Stimulated activated CD8-positive, alpha-beta memory T cell treated with anti-CD3 and anti-CD28 coated beads, Interleukin-7, amount 100 ng/mL, for 4 hours (primary cell): ENCODE measurements at places on chromosomes 5 and 9.

DNA sequence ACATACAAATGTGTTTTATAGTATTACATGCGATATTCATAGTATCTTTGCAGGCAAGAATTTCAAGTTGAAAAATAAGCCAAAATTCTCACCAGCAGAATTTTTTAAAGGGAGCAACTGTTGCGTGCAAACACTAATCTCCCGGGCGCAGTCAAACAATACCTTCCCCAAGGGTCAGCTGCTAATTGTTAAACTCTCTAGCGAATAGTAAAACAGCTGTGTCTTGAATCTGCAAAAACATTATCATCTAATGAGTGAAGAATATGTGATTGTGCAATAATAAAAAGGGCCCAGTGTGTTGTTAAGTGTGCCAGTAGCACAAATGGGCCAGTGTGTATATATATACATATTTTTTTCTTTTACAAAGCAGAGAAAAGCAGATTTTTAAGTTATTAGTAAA lies 131.4 kb downstream of the CCDC192 start:
- no peak for DNase-seq

DNA sequence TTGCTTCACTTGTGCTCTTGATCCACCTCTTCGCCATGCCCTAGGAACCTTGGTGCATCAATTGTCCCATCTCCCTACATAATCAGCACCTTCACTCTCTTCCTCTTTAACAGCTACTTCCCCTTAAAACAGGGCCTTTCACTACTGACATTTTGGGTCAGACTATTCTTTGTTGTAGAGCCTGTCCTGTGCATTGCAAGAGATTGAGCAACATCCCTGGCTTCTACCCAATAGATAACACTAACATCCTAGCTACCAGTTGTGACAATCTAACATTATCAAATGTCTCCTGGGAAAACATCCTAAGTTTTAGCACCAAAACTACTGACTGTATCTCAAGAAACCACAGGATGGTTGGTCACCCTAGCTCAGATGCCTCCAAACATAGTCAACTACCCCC lies 854.3 kb upstream of the DMAC1 start:
- no peak for DNase-seq

DNA sequence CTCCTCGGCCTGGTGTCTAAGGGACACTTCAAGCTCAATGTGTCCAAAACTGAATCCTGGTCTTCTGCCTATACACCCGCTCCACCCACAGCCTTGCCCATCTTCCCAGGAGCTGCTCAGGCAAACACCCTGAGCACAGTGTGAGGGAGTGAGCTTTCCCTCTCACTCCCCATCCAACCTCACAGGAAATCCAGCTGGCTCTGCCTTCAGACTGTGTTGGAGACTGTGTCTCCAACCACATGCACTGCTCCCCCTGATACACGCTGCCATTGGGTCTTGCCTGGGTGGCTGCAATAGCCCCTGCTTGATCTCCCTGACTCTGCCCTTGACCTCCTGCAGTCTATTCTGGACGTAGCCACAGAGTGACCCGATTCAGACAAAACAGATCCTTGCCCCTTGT lies 319.5 kb upstream of the MSX2 start:
- no peak for DNase-seq

DNA sequence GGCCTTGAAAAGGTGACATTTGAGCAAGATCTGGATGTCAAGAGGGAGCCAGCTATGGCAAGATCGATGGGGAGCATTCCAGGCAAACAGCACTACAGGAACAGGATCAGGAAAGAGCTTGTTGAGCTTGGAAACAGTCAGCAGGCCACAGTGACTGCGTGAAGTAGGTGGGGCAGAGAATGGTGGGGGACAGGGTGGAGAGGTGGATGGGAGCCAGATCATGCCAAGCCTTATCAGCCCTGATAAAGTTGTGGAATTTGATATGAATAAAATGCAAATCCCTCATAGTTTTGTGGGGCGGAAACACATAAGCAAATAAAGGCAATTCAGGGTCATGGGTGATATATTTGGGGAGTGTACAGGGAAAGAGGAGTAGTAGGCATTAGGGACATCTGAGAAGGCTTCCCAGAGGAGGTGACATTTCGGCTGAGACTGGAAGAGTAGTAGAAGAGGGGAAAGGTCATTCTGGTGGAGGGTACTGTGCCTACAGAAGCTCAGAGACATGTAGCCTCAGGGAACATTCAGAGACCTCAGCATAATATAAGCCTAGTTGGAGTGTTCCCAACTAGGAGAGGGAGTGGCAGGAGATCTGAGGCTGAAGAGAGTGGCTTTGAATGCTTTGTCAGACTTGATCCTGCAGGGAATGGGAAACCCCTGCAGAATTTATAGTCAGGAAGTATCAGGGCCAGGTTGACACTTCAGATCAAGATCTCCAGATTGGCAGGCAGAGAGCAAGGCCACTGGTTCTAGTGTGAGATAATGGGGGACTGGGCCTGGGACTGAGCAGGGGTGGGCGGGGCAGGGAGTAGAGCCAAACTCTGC lies 9.7 kb upstream of the CYSTM1 start:
- no peak for DNase-seq

GRCh38 chr5:91777671-91778070 lies 394.6 kb upstream of the ARRDC3 start:
- DNase-seq = no peak

DNA sequence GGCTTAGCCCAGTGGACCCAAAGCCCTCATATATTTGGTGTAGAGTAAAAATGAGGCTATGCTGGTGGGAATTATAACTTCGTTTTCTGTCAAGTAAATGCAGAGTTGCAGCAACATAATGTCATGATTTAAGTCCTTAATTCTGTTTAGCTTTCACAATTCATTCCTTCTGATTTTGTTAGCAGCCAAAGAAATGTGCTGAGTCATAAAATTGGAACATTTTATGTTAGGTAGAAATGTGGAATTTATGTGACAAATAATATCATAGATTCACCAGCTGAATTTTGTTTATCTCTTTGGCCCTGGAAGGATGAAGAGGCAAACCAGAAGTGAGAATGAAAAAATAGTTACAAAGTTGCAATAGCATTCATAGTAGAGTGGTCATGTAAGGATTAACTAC lies 247.0 kb downstream of the TRPM3 start:
- no peak for DNase-seq

- DNase-seq = no peak
Observed at GRCh38 chr5:32839106-32839505, 128.0 kb downstream of the NPR3 start.

DNA sequence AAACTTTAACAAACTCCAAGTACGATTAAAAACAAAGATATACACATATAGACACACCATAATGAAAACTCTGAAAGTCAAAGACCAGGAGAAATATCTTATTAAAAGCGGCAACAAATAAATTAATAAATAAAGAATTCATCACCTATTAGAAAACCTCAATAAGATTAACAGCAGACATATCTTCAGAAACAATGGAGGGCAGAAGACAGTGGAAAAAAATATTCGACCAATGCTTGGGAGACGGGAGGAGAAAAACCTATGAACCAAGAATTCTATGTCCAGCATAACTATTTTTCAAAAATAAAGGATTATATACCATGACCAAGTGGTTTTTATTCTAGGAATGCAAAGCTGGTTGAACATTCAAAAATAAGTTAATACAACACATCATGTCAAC lies 578.6 kb upstream of the CCNG1 start:
- DNase-seq = no peak

DNA sequence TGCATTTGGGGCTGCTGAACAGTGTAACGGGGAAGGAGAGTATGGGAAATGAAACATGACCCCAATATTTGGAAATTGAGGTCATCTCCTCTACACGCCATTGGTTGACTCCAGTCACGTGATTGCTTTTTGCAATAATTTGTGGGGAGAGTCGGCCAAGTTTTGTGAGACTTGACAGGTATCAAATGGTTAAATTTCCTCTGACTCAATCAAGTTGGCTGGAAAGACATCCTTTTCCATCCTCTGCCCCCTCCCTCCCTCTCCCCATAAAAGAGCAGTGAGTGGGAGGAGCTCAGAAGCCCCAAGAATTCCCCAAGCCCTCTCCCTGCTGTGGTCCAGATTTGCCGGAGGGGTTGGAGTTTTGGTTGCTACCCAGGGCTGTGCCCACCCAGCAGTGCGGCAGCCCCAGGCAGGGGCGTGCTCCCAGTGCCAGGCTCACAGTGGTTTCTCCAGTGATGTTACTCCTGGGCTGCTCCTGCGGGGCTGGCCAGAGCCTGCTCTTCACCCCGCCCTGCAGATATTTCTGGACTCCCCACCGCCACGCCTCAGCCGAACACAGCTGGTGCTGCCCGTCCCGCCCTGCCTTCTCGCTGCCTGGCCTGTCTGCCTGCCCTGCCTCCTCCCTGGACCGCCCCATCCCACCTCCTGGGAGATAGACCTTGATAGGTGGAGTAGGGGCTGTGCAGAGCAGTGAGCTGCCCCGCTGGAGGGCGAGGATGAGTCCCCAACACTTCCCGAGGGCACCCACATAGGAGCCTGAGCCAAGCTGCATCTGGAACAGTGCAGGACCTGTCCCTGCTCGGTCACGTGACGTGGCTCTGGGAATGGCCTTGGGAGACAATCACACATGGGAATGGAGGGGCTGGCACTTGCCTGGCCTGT lies 3.4 kb downstream of the COL5A1 start:
- DNase-seq = no peak

- DNase-seq = no peak
Observed at GRCh38 chr9:125260561-125260960, 1.1 kb upstream of the GAPVD1 start.

DNA sequence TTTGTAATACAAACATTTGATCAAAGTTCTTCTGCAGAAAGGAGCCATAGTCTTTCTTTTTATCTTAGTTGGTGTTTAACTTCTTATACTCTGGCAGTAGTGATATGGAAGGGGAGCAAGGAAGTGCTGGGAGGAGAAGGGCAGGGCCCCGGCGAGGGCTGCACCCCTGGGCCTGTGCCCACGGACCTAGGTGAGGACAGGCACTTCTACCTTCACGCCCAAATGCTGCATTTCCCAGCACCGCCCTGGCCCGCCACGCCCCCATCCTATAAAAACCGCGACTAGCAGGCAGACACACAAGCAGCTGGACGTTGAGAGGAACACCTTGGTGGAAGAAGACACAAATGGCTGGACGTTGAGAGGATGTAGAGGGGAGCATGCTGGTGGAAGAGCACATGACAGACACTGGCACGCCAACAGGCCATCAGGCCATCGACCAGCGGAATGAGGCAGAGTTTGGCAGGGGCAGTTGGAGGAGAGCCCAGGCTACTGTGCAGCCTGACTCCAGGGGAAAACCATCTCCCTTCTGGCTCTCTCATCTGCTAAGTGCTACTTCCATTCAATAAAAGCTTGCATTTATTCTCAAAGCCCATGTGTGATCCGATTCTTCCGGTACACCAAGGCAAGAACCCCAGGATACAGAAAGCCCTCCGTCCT lies 81.5 kb upstream of the C9orf72 start:
- DNase-seq = no peak

- DNase-seq = no peak
Observed at GRCh38 chr5:124237206-124237695, 509.2 kb downstream of the ZNF608 start.

- DNase-seq = no peak
Observed at GRCh38 chr5:111781200-111781599, 24.2 kb upstream of the NREP start.

DNA sequence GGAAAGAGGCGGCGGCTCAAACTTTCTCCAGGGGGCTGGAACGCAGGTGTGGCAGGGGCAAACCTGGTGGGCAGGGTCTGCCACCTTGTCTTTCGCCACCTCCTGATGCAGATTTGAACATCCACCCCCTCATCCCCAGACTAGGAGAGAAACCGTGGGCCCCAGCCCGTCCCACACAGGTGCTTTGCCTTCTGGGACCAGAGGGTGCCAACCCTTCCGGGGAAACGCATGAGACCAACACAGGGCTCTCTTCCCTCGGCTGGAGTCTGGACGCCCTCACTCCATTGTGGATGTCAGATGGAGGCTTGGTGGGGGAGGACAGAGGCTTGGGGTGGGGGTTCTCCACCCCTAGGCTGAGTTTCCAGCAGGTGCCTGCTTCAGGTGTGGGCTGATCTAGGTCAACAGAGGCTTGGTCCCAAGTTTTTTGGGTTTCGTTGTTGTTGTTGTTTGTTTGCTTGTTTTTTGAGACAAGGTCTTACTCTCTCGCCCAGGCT lies 9.5 kb downstream of the C9orf50 start:
- no peak for DNase-seq

DNA sequence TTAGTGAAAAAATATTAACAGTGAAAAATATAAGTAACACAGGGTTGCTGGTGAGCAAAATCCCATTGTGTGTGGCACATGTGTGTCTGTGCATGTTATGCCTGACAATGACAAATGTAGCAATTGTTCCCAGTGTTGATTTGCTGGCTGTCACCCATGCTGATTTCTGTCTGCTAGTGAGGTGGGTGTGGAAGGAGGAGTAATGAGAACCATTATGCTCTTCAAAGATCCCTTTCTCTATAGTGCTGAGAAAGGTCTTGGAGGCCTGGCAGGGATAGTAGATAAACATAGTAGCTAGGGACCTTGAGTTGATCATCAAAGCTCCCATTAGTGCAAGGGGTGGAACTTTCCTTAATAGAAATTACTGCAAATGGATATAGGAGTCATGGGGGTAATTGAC lies 152.5 kb upstream of the CLINT1 start:
- no peak for DNase-seq
